ENCODE measurements at places on chromosomes 1 and 21.

DNA sequence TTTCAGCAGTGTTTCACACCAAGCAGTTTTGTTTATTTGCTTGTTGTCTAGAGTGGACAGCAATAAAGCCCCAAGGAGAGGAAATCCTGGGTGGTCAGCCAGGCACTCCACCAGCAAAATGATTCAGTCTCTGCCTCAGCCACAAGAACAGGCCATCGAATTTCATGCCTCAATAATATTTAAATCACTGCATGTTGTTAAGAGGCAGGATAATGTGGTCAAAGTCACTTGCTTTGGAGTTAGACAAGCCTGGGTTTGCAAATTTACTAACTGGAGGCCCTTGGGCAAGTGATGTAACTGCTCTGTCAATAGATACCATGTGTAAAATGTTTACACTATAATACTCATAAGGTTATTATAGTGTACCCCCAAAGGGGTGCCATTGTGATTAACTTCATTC, 349.6 kb downstream of the LMO4 start:
- DNase-seq, result no peak

GRCh38 chr1:91572044-91572443, 71.4 kb downstream of the CDC7 start:
- DNase-seq, result no peak

DNA sequence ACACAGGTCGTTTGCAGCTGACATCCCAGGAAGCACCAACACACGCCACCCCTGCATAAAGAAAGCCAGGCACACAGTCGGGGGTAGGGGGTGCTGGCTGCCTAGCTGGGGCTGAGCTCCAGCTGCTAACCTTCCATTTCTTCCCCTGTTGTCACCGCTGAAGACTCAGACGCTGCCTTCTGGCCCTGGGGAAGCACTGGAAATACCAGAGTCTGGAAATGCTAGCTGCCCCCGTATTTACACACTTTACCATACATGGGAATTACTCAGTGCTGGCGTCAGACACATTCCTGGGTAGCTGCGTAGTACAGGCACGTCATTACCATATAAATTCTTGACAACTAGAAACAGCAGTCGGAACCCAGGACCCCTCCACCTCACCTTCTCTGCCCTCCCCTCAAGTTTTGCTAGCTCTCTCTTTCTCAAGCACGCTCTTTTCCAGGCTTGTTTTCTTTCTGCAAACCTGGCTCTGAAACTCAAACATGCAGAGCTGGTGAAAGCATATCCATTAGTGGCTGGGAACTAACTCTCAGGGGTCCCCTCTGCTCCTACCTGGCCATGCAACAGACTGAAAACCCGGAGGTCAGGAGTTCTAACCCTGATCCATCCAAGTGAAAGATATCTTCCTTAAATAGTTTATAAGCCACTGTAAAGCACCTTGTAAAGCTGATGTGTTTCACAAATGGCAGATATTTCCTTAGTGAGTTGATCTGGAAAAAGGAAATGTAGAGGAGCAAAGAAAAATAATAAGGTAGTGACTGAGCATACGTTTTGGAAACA, 3.3 kb downstream of the CSRP1 start:
- DNase-seq, result no peak

DNA sequence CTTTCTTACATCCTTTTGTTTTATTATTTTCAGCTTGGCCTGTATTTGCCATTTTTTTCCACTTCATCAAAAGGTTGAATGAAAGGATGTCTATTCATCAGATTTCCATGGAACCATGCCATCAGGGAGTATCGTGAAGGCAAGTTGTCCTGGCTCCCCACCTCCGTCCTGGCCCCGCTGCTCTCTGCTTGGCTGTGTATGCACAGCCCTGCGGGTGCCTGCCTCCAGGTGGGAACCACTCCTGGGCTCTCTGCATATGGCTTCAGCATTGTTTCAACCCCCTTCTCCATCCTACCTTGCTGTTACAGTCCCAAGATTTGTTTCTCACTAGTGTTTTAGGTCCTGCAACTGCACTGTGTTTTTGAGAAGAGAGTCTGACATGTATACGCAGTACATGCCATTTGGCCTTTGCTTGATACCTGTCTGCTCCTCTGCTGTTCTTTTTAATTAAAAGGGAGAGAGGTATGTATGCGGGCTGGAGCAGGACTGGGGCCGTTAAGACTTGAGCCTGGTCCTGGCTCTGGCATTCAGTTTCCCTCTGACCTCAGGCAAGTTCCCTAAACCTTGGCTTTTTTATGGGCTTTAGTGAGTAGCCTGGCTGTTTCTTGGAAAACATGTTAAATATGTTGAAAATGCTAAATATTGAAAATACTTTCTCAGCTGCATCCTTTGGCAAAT, 69.9 kb upstream of the GCLM start:
- no peak for DNase-seq

DNA sequence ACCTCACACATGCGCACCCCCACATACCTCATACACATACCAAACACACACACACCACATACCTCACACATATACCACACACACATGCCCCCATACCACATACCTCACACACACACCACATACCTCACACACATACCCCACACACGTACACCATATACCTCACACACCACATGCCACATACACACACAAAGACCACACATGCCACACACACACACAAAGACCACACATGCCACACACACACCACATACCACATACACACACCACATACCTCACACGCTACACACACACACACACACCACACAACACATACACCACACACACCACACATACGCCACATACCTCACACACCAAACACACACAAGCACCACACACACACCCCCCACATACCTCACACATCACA, 30.0 kb downstream of the HIVEP3 start:
- no peak for DNase-seq

GRCh38 chr1:22654692-22655091, 1.7 kb downstream of the C1QB start:
- no peak for DNase-seq

GRCh38 chr1:56824938-56825337, 5.7 kb upstream of the FYB2 start:
- DNase-seq, result peak; percentile 100

DNA sequence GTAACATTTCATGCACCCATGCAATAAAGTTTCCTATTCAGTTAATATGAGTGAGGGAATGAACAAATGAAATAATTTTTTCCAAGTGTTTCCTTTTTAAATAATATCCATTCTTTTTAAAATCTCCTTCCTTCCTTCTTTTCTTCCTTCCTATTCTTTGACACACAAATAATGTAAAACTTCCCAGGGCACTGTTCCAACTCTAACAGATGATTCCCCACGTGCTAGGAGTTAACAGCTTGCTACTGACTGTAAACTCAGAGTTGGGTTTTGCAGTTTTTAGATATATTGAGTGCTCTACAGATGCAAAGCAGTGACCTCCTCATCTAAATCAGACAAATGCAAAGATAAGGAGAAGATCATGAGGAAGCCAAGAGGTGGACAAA, 54.0 kb upstream of the POU2F1 start:
- DNase-seq, result no peak

GRCh38 chr1:27588256-27589232, 15.4 kb downstream of the AHDC1 start:
- no peak for DNase-seq

DNA sequence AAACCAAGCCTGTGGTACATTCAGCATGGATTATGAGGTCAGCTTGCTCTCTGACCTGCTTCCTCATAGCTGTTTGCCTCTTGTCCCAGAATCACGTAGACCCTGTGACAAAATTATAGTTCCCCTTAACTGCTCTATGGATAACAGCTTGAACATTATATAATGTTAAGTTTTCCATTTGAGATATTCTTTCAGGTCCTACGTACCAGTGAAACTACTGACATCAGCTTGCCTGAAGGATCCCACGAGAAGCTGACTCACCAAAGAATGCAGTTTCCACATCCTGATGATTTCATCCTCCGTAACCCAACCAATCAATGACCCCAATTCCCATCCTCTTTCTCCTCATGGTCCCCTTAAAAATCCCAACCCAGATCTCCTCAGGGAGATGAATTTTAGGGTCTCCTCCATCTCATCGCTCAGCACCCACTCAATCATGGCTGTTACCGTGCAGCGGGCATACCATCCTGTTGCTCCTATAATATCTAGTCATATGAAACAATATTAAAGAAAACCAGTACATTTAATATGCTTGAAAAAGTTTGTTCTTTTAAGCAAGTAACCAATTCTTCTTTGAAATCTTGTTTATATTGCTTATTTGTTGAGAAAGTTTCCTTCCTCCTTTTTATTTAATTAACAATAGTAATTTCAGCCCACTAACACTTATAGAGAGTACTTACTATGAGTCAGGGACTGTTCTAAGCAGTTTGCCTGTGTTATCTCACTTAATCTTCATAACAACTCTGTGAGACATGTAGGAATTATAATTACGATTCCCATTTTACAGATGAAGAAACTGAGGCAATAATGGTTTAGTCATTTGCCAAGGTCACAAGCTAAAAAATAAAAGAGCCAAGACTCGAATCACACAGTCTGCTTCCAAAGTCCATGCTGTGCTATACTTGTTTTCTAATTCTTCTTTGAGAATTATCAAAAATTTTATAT, 27.4 kb downstream of the CHML start:
- DNase-seq, result no peak

- DNase-seq, result no peak
Measured at GRCh38 chr1:97913506-97914139, 7.2 kb downstream of the DPYD start.

DNA sequence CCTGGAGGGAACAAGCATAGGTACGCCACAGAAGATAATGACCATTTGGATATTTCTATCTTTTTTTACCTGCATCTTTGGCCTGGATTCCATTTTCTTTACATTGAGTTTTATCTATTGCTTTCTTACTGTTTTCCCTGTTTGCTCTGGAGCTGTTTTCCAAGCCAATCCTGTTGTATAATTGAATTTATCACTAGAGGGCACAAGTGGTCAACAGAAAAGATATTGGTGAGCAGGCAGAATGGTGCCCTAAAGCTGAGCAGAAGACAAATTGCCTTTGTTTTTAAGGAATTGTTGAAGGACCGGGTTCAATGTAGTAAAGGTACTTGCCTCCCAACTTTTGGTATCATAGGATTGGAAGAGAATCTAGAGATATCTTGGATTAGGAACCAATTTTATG, 152.8 kb downstream of the PPP1R12B start:
- no peak for DNase-seq

- DNase-seq, result no peak
Measured at GRCh38 chr1:40842691-40843090, 19.5 kb downstream of the CITED4 start.

- DNase-seq, result no peak
Measured at GRCh38 chr1:76259270-76259669, 184.7 kb downstream of the ST6GALNAC3 start.

- no peak for DNase-seq
Measured at GRCh38 chr1:19361611-19362147, 49.6 kb downstream of the SLC66A1 start.

DNA sequence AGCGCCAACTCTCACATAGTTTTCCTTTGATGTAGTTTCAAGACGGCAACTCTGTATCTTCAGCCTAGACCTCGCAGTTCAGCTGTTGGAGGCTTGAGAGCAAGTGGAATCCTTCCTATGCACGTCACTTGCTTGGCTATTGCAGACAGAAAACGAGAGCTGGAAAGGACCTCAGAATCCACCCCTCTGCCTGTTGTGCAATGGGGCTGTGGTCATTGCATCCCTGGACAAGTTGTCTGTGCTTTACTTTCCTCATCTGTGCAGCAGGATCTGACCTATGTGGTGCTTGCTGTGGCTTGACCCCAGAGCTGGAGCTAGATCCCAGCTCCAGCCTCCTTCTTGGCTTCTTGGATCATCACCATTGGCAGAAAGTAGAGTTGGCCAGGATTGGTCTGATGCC, 50.0 kb upstream of the IGSF21 start:
- no peak for DNase-seq

DNA sequence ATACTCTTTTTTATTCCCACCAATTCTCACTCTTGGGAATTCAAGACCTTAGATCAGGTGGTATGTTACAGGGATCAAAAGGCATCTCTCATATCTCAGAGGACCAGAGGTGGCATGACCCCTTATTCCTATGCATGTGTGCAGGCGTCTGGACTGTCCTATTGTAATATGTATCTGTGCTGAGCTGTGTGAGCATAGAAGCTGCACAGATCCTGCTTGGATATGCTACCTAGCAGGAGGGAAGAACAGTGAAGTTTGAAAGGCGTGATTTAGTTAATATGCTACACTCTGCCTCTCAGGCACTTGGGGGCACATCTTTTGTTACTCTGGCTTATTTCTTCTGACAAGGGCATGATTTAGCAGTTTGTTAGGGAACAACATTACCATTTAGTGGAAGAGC, 86.7 kb upstream of the ZRANB2 start:
- no peak for DNase-seq

DNA sequence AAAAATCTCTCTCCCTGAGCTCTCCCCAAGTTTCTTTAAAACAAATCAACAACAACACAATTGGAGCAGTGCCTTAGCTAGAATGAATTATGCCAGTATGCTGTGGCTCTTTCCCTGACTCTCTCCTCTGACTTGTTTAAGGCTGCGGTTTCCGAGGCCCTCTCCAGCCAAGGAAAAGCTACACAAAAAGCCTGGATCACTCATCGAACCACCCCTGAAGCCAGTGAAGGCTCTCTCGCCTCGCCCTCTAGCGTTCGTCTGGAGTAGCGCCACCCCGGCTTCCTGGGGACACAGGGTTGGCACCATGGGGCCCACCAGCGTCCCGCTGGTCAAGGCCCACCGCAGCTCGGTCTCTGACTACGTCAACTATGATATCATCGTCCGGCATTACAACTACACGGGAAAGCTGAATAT, 1.9 kb downstream of the S1PR1 start:
- DNase-seq, result peak; percentile 84

Measured in NCI-H2029 treated with DMSO at 0.1 percent for 48 hours (cell line).